ENCODE measurements at places on chromosomes 12 and 14. TPM values are rescaled to one million over a fixed set of nuclear protein-coding genes. Genes with fewer than 3 reads are reported as not detected.

The EIF4B gene
- total RNA-seq, result 273 TPM

The TAS2R43 gene
- total RNA-seq, result not detected

The OLR1 gene
- total RNA-seq, result not detected

The TMEM121 gene
- total RNA-seq, result 0.93 TPM

The P3H3 gene
- total RNA-seq, result 7.5 TPM

The JPH4 gene
- total RNA-seq, result not detected

The KCNJ8 gene
- total RNA-seq, result not detected

The DYNC1H1 gene
- 610 TPM for total RNA-seq

The STON2 gene
- total RNA-seq, result 1.9 TPM

The DLGAP5 gene
- 56.8 TPM for total RNA-seq

The POLE2 gene
- total RNA-seq, result 19.9 TPM

The EMC9 gene
- total RNA-seq, result 15.7 TPM

The GLIPR1L1 gene
- total RNA-seq, result not detected

The TC2N gene
- 1.0 TPM for total RNA-seq

The SP1 gene
- 28.9 TPM for total RNA-seq

The INTS13 gene
- total RNA-seq, result 44.1 TPM
